ENCODE measurements at places on chromosomes 2 and 18. TPM values are rescaled to one million over a fixed set of nuclear protein-coding genes. Genes with fewer than 3 reads are reported as not detected.

Gene TIA1
- total RNA-seq, result 113 TPM

DNA sequence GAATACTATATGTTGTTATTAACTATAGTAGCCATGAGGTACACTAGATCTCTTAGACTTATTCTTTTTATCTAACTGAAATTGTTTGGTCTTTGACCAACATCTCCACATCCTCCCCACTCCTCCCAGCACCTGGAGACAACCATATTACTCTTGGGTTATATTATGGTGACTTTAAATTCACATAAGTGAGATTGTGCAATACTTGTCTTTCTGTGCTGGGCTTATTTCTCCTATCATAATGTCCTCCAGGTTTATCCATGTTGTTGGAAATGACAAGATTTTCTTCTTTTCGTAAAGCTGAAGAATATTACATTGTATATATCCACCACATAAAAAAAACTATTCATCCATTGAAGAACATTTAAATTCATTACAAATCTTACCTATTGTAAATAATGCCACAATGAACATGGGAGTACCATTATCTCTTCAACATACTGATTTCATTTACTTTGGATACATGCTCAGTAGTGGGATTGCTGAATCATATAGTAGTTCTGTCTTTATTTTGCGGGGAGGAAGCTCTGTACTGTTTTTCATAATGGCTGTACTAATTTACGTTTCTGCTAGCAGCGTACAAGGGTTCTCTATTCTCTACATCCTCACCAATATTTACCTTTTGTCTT is 159.2 kb upstream of the SCN7A start:
- no peaks in the 10 kb centered on the region for H3K36me3 ChIP-seq
- no peak overlapping the region for H3K4me3 ChIP-seq
- no peaks in the 10 kb centered on the region for H3K4me1 ChIP-seq
- no peaks in the 10 kb centered on the region for H3K27me3 ChIP-seq
- no peak overlapping the region for H3K27ac ChIP-seq
- DNase-seq, result no peak

DNA sequence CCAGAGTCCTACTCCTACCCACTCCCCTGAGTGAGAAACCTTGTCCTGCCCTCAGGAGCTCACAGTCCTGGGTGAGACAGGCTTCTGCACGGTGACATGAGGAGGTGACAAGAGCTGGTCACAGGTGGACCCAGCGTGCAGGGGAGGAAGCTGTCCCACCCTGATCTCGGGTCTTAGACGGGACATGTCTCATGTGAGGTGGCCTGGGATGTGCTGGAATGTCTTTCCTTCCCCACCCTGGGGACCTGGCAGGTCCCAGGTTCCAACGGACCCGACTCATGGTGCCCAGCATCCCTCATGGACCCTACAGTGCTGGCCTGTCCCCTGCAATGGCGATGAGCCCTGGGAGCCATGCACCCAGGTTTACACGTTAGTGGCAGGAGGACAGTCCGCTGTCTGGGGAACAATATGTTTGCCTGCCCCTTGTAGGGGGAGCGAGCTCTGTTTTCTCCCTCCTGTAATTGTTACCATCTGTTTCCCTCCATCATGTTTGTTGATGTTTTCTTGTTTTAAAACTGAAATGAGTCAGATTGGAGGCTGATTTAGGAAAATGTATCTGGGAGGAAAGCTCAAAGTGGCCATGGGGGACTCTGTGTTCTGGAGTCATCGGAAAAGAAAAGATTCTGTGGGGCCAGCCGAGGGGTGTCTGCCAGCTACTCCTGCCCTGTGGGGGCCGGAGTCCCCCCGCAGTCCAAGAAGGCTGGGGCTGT is 238.1 kb downstream of the KLHL29 start:
- H3K4me3 ChIP-seq, result no peak overlapping the region
- no peak for DNase-seq
- no peaks in the 10 kb centered on the region for H3K36me3 ChIP-seq
- H3K27me3 ChIP-seq, result no peaks in the 10 kb centered on the region
- no peak overlapping the region for H3K27ac ChIP-seq
- no peaks in the 10 kb centered on the region for H3K4me1 ChIP-seq

GRCh38 chr2:145029873-145030272 is 510.0 kb upstream of the ZEB2 start:
- H3K27me3 ChIP-seq, result no peaks in the 10 kb centered on the region
- H3K4me3 ChIP-seq, result no peak overlapping the region
- no peaks in the 10 kb centered on the region for H3K4me1 ChIP-seq
- DNase-seq, result no peak

Gene C18orf54
- 3.2 TPM for total RNA-seq

Gene KLF11
- total RNA-seq, result 85.8 TPM

- H3K36me3 ChIP-seq, result peaks cover 29% of the 10 kb centered on the region
- H3K4me3 ChIP-seq, result no peak overlapping the region
- DNase-seq, result no peak
- H3K27me3 ChIP-seq, result no peaks in the 10 kb centered on the region
- no peaks in the 10 kb centered on the region for H3K4me1 ChIP-seq
Observed at GRCh38 chr2:106107509-106108131, 86.5 kb downstream of the UXS1 start.
